ENCODE measurements at places on chromosomes 16 and 17.
A peak's percentile ranks its signal among the peaks of the same experiment; 100 is the strongest.

DNA sequence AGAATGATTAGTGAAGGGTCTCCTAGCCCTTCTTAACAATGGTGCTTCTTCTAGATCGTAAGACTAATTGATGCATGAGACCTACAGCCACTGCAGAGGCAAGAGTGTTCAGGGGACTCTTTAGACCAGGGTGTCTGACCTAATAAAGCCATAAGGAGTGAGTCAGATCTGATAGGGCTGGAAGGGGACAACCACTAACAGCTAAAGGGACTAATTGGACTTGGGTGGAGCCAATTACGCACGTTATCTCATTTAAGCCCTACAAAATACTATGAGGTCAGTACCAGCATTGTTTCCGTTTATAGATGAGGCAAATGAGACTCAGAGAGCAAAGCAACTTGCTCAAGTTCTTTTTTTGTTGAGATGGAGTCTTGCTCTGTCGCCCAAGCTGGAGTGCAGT is 14.5 kb upstream of the RNF222 start:
- no peak for DNase-seq

DNA sequence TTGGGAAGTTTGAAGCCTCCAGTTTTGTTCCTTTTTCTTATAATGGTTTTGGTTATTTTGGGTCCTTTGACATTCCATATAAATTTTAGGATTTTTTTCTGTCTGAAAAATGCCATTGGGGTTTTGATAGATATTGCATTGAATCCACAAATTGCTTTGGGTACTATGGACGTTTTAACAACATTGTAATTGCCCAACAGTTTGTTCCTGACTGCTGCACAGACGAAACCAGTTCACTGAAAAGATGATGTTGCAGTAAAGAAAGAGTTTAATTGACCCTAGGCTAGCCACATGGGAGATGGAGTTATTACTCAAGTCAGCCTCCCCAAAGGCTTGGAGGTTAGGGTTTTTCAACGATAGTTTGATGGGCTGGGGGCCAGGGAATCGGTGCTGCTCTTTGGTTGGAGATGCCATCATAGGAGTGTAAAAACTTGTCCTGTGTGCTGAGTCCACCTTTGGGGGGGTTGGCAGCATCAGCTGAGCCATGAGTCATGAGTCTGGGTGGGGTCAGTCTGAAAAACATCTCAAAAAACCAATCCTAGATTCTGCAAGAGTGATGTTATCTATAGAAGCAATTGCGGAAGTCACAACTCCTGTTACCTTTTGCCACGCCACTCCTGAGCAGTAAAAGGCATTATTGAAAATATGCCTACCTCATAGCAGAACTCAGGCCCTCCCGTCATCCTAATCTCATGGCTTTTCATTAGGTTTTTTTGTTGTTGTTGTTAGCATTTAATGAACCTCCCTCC is 2.7 kb upstream of the PRSS41 start:
- DNase-seq: no peak

DNA sequence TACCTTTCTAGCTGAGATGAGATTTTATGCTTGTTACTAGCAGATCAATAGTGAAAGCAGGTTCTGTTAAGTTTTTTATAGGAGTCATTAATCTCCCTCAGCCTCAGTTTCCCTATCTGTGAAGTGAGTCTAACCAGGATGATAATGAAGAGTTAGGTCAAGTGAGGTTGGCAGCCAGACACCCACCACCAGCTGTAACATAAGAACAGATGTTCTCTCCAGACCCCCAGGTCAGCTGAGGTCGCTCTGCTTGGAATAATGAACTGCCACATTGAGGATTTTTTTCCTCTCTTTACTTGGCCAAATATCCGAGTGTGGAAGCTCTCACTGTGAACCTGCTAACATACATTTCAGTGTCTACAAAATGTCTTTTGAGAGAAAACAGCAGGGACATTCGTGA is 389.6 kb downstream of the WWOX start:
- no peak for DNase-seq

GRCh38 chr16:4358831-4359561 is 7.9 kb upstream of the PAM16 start:
- DNase-seq: peak; percentile 57

GRCh38 chr17:74117087-74117698 is 86.3 kb upstream of the RPL38 start:
- no peak for DNase-seq

DNA sequence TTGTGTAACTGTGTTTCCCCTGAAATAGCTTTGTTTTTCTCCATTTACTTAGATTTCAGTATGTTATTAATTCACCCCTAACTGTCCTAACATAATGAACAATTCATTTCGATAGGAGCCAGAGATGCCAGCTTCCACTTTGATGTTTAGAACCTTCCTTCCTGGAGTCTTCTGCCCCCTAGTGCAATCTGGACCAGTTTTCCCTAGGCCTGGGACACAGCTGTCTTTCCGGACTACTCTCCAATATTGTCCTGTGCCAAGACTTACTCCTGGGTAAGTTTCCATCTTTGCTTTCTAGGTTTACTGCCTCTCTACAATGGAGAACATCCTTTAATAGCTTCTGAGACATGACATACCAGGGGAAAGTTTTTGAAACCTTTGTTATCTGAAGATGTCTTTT is 12.8 kb downstream of the RECQL5 start:
- DNase-seq: no peak

- peak; percentile 85 for DNase-seq
Observed at GRCh38 chr17:40602445-40603443, 37.5 kb upstream of the CCR7 start.

DNA sequence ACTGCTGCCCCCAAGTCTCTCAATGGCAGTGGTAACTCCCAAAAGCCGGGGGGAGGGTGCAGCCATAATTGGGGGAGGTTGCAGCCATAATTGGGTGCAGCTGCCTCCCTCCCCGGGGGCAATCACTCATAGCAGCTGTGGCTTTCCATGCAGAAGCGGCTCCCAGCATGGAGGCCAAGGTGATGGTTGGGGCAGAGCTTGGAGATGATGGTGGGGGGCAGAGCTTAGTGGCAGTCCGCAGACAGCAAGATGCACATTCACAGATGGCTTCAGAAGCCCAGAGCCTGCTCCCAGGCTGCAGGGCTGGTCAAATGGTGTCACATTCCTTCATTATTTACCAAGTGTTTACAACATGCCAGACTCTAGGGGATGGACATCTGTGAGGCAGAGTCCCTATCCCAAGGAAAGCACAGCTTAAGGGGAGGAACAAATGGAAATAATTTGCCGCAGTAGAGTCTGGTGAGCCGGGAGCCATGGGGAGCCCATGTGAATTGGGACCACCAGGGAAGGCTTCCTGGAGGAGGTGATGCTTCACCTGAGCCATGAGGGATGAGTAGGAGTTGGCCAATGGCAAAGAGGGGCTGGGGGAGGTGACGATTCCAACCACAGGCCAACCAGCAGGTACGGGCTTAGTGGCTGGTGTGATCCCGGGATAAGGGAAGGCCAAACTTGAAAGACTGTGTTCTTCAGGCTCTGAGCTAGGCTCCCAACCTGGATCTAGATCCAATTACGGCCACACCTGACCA is 8.1 kb downstream of the DOC2B start:
- no peak for DNase-seq

DNA sequence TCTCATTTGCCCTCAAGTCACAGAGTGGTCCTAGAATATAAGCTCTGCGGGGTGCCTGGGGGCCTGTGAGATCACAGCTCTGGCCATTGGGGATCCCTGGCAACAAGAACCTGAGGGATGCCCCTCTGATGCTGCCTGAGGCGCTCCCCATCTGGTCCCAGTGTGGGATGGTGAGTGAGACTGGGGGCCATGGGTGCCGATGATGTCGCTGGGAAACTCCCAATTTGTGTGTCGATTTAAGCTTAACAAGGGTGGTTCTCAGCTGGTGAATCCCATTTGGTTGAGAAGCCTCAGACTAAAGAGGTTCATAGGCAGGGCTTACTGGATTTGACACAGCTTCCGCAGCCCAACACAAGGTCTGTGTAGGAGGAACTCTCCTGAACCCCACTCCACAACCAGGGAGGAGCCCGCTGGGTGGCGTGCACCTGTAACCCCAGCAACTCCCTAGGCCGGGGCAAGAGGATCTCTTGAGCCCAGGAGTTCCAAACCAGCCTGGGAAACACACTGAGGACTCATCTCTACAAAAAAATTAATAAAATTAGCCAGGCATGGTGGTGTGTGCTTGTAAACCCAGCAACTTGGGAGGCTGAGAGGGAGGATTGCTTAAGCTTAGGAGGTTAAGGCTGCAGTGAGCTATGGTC is 63.7 kb upstream of the SIAH1 start:
- DNase-seq: no peak

DNA sequence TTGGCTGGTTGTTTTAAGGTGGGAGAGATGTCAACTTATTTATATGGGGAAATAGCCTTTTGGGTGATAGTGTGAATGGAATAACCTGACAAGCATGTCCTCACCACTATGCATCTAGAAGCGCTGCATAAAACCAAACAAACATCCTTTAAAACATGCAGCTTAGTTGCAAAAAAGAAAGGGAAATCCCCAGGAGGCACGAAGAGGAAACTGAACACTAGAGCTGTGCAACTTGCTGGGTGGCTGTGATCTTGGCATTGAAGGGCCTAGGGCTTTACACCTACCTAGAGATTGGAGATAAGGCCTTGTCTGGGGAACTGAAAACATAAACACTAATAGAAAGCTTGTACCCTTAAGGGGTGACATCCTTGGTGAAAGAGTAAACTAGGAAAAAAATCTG is 7.3 kb downstream of the C16orf54 start:
- DNase-seq: peak; percentile 81

- DNase-seq: no peak
Observed at GRCh38 chr17:82385559-82386254, 14.1 kb downstream of the UTS2R start.

- no peak for DNase-seq
Observed at GRCh38 chr17:74196541-74197317, 6.7 kb upstream of the RPL38 start.

DNA sequence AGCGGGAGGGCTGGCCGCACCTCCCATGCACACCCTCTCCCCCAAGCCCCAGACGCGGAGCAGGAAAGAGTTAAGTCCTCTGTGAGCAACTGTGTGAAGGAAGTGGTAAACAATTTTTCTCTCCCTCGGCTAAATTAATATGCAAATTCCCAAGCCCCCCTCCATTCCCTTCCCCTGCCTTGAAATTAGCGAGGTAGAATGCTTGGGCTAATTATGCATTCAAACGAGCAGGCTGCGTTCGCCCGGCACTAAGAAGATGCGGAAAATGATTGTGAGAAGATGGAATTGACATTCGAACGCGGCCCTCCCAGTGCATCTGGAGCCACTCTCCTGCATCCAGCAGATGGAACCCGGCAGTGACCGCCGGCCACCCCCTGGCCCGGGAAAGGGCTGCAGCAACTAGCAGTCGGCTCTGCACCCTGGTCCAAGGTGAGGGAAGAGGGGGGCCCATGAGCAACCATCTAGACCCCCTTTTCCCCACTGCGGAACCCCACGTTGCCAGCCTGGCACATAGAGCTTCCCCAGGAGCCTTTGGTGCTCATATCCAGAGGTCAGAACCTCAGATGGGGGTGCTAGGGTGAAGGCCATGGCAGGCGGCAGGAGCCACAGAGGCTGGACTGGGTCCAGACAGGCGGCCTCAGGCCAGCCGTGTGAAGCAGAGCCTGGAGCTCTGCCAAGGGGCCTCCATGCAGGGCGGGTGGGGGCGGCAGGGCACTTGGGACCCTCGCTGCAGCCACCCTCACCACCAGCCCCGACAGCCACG is 49.1 kb upstream of the ACSF3 start:
- DNase-seq: no peak

- DNase-seq: no peak
Observed at GRCh38 chr17:66929591-66929990, 34.9 kb upstream of the CACNG4 start.

- DNase-seq: no peak
Observed at GRCh38 chr16:2778630-2778958, 1.5 kb upstream of the ELOB start.

DNA sequence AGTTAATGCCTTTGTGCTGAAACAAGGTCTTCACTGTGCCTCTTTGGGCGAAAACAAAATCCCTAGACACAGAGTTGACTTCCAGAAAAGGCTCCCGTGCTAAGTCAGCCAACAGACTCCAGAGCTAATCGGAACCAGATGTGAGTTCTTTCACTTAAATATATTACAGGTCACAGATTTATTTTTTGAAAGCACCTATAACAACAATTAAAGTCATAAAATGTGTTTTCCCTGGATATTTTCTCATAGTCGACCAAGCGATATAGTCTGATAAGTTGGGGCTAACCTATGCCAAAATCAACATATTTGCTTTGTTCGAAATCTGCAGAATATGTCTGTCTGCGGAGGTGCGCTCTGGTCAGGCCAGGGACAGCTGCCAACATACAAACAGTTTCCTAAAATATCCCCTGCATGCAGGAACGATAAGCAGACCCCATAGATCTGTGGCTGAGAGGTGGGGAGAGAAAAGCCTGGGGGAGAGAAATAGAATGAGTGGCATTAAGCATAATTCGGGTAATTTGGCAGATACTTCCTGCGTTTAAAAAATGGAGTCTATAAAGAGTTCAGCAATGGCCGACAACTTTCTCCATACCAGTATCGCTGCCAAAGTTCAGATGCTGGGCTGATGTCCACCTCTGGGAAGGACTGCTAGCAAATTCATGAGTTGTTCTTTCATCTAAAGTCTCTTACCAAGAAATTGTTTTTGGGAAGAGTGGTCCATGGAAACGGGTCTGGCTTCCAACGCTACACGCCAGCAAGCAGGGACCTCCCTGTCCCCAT is 50.8 kb upstream of the MYH10 start:
- no peak for DNase-seq

- no peak for DNase-seq
Observed at GRCh38 chr17:78114831-78115723, 13.5 kb downstream of the TMC6 start.

GRCh38 chr16:931626-932500 is 38.9 kb downstream of the LMF1 start:
- no peak for DNase-seq

- DNase-seq: no peak
Observed at GRCh38 chr17:76079956-76080767, 1.2 kb downstream of the ZACN start.

DNA sequence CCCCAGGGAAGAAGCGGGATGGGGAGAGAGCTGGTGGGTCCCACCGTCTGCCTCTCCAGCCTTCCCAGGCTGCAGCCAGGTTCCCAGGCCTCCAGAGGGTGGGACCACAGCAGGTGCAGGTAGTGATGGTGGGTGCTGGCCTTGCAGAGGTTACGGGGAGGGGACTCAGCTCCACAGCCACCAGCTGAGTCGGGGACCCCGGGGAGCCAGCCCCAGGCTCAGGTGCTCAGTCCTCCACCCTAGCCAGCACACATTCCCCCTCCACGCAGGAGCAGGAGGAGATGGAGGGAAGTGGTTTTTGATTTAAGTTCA is 5.0 kb downstream of the TP53I13 start:
- no peak for DNase-seq

DNA sequence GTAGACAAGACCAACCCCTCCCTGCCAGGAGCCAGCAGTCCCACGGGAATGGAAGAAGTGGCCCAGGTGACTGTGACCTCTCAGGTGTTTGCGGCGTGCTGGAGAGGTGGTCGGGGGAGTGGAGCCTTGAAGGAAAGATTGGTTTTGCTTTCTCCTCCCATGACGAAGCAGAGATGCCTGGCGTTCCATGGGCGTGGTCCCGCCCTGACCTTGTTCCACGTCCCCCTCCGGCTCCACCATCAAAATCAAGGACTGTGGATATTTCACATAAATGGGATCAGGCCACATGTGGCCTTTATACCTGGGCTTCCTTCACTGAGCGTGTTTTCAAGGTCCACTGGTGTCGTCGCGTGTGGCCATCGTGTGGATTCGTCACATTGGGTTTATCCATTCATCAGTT is 270.6 kb upstream of the TNRC6C start:
- DNase-seq: no peak
